ENCODE measurements at places on chromosomes 6 and 20. TPM values are rescaled to one million over a fixed set of nuclear protein-coding genes. Genes with fewer than 3 reads are reported as not detected.

HAO1 gene
- total RNA-seq: not detected

SOX18 gene
- total RNA-seq: not detected

TTBK1 gene
- 0.34 TPM for total RNA-seq

FKBP5 gene
- total RNA-seq: 111 TPM

EDN1 gene
- total RNA-seq: not detected

OR2H2 gene
- total RNA-seq: not detected

PROCR gene
- total RNA-seq: 1.1 TPM

AGPAT4 gene
- total RNA-seq: 5.6 TPM

All from activated CD4-positive, alpha-beta memory T cell treated with anti-CD3 and anti-CD28 coated beads for 36 hours (primary cell).